GM18507 (cell line): ENCODE measurements at places on chromosomes 16 and 17.

GRCh38 chr17:1047879-1048470 lies 51.0 kb downstream of the TIMM22 start:
- DNase-seq, result no peak

DNA sequence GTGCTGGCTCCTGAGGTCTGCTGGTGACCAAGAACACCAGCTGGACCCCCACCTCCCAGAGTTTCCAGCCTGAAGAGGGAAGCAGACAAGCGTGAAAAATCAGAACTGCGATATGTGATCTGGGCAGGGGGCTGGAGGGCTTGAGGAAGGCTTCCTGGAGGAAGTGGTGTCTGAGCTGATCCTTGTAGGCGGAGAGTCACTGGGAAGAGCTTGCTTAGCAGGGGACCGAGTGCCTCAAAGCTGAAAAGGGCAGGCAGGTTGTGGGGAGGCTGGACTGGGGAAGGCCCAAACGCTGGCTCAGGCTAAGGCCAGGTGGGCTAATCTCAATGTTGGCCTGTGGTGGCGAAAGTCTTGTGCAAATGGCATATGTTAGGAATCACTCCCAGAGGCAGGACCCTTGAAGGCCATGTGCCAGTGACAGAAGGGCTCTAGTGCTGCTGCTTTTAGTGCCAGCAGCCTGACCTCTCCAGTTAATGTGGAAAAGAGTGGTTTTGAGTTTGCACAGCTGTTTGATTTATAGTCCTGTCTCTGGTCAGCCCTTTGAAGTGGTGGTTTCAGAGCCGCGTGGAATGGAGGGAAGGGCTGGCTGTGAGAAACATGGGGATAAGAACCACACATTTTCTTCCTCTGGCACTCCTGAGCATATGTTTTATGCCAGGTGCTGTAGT lies 85.3 kb upstream of the LGALS9 start:
- no peak for DNase-seq

DNA sequence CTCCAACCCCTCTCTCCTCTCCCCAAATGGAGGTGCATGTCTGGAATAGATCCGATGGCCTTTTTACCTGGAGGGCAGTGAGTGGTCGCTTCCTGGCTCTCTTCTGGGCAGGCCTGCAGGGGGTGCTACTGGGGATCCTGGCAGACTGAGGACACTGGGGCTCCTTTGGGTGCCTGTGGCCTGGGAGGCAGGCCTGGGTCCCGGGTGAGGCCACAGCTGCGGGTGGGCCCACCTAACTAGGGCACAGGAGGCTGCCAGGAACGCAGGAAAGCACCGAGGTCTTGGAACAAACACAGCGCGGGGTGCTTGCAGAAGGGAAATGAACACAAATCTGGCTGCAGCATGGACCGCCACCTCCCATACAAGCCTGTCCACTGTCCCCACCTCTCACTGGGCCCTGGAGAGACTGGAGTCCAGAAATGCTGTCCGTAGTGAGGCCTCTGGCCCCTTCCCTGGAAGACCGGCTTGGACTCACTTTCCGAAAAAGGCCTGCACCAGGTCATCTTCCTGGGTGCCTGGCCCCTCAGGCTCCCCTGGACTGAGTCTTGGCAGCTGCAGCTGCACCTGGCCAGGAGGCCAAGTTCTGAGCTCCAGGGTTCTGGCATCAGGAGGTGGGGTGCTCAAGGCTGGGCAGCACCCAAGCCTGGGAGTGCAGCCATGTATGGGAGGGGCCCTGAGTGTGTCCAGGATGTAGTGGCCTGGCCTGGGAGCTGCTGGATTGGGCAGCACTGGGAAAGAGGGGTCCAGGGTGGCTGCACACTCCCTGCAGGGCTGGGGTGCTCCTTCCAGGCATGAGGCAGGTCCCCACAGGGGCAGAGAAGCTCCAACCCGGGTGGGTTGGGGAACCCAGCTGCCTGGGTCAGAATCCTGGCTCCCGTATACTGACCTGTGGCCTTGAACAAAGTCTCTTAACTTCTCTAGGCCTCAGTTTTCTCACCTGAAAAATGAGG lies 195.1 kb downstream of the IRF8 start:
- DNase-seq, result no peak

DNA sequence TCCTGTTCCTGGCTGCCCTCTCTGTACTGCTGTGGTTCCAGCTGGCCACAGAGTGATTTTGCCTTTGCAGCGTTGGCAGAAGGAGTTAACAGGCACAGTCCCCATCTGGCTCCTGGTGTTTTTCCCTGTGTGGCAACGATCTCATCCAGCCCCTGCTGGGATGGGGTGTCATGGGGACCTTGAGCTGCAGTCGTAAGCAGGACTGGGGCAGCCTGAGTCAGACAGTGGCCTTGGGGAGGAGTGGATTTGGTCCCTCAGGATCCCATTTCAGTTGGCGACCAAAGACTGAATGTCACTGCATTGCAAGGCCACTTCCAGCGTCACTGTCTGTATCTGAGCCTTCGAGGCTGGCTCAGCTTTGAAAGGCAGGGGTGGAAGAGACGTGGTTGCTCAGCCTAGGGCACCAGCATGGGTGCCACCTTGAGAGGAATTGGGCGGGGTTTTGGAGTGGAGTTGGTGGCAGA lies 11.9 kb downstream of the TMEM94 start:
- DNase-seq, result no peak

- no peak for DNase-seq
Measured at GRCh38 chr16:84047206-84047605, 4.6 kb upstream of the SLC38A8 start.

DNA sequence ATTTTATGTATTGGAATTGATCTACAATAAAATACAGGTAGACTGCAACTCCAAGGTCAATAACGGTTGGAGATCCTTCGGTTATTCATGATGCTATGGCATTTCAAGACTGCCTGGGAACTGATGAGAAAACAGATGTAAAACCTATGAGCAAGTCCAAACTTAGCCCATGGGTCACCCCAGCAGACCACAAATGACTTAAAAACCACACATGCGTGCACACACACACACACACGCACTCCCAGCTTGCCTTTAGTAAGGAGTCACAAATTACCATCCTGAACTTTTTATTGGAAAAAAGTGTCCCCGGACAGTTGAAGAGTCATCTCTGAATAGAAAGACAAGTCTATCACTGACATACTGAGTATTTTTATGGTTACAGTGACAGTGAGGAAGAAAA lies 26.7 kb downstream of the TRIM25 start:
- no peak for DNase-seq

DNA sequence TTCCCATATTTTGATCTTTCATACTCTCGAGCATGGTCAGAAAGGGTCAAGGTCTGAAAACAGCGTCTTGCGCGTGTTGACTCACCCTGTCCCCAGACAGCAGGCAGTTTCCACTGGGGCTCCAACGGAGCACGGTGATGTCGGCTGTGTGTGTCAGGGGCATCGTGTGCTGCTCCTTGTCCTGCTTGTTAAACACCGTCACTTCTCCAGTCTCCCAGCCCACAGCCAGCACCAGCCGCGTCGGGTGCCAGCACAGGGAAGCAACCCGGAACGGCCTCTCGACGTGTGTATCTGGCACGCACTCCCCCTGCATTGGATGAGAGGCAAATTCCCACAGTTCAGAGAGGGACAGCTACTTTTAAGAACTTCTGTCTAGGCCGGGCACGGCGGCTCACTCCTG lies 9.6 kb downstream of the IFT140 start:
- no peak for DNase-seq

DNA sequence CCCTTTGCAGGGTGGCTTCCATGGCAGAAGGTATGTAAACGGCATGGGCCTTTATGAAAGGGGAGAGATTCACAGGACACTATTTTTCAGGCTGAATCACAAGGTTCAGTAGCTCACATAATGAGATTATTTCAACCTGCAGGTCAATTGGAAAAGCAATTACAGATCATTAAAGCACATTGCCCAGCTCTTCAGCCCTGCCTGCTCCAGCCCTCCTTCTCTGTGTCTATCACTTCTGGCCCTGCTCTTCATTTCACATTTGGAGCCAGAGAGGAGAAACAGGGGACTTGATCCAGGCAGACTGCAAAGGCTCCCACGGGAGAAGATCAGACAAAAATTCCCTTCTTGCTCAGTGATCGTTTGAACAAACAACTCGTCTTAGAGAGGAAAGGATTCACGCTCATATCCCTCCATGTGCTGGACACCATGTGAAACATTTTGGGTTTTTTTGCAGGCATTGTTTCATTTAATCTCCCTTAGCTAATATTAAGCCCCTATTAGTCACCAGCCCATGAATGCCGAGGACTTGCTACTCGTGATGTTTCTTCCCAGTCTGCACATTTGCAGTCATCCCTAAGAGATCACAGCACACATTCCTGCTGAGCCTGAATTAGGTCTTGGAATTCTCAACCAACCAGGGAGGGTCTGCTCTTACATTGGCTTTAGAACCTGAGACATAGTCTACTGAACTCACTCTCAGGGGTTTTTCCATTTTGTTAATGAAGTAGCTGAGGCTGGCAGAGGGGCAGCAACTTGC lies 443.9 kb upstream of the CCL2 start:
- no peak for DNase-seq

DNA sequence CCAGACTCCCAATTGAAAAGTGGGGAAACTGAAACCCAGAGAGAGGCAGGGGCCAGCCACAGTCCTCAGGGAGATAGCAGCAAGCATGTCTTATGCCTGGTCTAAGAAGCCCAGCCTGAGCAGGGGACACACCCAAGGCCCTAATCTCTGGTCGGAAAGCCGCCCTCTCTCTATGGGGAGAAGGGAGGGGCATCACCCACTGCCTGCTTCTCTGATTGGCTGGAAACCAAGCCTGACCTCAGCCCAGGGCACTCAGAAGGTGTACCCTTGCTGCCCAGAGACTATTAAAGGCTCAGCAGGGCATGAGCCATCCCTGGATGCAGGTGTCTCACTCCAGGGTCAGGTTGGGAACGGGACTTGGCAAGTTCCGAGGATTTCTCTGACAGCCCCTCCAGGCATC lies 5.7 kb upstream of the KRT13 start:
- no peak for DNase-seq

DNA sequence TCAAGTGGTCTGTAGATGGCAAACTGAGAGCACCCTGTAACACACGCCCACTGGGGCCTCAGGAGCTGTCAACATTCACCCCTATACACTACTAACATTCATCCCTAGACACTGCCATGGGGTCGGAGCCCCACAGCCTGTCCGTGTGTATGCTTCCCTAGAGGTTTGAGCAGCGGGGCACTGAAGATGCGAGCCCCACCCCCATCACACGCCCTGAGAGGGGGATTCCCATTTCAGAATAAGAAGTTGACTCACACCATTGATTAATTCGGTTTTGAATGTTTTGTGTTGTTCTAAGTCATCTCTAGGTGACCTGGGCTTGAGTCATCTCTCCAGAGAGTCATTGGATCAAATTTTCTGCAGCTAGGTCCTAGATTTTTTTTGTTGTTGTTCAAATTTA lies 37.3 kb upstream of the MMD start:
- DNase-seq, result no peak

DNA sequence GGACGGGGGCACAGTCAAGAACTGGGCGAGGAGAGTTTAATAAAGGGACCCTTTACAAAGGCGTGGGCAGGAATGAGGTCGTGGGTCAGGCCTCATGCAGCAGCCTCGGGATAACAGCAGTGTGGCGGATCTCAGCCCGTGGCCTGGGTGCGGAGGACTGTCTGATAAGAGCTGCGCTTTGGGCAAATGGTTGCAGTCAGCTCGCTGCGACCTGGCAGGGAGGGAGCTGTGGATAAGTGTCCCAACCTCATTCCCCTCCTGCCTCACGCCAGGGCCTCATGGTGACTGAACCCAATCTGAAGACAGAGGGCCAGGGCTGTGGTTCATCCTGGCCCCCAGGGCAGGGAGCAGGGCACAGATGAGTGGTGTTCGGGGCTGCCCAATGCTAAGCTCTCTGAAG lies 13.6 kb downstream of the SMTNL2 start:
- no peak for DNase-seq

DNA sequence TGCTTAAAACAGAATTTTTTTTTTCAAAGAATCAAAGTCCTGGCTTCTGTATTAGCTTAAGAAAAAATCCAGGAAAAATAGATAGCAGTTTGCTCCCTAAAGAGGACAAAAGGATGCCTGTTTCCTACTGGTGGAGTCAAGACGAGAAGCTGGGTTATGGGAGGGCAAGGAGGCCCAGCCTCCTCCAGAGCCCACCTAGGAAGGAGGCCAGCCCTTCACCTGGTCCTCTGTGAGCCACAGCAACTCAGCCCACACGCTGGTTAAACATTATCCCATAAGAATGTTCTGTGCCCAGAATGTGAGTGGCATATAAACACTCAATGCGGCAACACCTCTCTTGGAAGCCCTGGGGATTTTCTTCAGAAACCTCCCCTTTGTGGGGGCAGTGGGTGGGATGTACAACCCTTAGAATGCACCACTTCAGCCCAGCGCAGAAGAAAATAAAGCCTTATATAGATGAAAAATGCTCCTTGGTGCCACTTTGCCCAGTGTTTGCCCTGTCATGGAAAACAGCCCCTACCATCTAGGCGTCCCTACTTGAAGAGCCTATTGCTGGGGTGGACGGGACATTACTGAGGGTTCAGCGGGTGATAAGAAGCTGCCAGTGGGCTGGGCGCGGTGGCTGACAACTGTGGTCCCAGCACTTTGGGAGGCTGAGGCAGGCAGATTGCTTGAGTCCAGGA lies 48.0 kb downstream of the TEKT5 start:
- no peak for DNase-seq

GRCh38 chr17:73045724-73046123 lies 46.8 kb downstream of the SLC39A11 start:
- DNase-seq, result no peak

DNA sequence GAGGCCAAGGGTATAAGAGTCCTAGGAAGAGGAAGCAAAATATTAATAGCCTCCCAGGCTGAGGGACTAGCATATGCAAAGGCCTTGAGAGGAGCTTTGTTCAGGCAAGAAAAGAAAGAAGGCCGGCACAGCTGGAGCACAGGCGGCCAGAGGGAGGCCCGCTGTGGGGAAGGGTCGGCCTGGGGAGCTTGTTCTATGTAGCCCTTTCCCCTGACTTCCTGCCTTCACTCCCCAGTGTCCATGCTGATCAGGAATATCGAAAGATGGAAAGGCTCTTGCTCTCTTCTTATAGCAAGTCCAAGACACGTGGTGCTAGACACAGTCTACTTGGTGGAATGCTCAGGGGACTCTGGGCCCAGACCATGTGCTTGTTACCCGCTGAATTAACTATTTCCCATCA lies 27.4 kb upstream of the HAS3 start:
- DNase-seq, result no peak

DNA sequence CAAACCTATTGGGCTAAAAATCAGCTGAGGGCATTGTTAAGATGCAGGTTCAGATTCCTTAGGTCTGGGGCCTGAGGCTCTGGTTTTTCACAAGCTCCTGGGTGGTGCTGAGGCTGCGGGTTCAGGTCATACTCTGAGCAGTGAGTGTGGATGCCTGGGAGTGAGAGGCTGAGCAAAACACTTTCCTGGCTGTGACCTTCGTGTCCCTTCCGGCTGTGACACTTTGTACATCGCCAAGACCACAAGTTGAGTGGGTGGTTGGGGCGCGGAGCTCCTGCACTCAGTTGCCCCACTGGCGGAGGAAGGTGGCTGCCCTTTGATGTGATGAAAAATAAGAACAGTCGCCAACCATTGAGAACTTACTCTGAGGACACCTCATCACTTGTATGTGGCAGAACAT lies 24.8 kb downstream of the CCR7 start:
- DNase-seq, result no peak

DNA sequence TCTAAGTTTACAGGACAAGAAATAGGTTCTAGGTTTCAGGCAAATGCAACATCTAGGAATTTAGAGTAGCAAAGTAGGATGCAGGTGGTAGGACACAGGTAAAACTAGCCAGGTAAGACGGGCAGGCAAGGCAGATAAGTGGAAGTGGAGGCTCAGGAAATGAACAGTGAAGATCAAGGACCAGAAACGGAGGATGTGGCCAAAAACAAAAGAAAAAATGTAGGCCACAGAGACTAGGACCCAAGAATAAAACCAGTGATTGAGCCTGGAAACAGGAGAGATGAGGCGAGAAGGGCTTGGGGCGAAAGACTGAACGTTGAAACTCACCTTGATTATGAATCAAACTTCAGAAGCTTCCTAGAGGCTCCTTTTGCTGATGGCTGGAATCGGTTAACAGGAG lies 24.0 kb downstream of the CPSF4L start:
- DNase-seq, result no peak
